PC-3 (cell line): ENCODE measurements at places on chromosomes 6 and 20. TPM values are rescaled to one million over a fixed set of nuclear protein-coding genes. Genes with fewer than 3 reads are reported as not detected.

DNA sequence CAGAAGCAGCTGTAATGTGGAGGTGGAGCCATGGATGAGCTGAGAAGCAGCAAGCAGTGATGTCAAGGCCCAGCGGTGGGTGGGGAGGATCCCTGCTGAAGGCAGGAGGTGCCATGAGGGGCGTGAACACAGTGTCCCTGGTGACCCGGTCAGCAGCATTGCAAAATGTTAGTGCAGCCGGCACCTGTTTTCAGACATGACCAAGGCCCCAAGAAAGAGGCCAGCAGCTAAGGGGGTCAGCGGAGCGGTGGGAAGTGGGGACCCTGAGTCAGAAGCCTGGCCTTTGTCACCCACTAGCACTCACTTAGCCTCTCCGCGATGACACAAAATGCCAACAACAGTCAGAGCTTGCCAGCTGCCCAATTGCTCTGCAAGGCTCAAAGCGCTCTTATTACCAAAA is 51.9 kb downstream of the TMEM242 start:
- no peak overlapping the region for H3K4me3 ChIP-seq
- H3K4me1 ChIP-seq = peaks cover 3% of the 10 kb centered on the region; the same call in 1 of the 2 replicates
- no peak for DNase-seq
- no peak overlapping the region for H3K27ac ChIP-seq

The MMP24 gene
- total RNA-seq = 0.52 and 0.91 TPM in 2 replicates

The PMEPA1 gene
- total RNA-seq = 21.9 and 29.3 TPM in 2 replicates

The VAPB gene
- total RNA-seq = 16.5 and 23.0 TPM in 2 replicates

The ADGRG6 gene
- 50.4 and 73.2 TPM in 2 replicates for total RNA-seq
